ENCODE measurements at places on chromosomes 1 and 21.

- no peak for DNase-seq
Observed at GRCh38 chr1:84350550-84350949, 47.7 kb upstream of the DNASE2B start.

- no peak for DNase-seq
Observed at GRCh38 chr1:91712981-91713841, 172.7 kb downstream of the TGFBR3 start.

- no peak for DNase-seq
Observed at GRCh38 chr1:171985639-171986038, 144.3 kb downstream of the DNM3 start.

DNA sequence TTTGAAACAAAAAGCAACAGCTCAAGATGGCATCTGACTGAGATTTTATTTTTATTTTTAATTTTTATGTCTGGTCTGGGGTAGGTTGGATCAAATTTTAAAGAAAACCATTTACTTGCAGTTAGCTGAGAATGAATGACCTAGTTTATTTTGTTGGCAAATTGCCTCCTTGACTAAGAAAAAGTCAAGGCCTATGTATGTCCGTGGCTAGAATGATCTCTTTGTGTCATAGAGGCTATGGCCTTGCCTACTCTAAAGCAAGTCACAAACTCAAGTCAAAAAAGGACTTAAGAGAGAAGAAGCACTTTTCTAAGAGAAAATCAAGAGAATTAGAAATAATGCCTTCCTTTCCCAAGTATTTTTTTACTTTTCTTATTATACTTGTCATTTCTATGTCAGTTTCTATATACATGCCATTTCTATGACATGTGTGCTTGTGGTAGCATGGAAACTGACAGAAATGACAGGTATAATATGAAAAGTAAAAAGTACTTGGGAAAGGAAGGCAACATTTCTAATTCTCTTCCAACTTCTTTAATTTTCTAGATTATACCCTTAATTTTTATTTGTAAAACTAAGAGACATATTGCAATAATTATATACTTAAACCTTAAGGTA, 136.7 kb downstream of the CENPF start:
- no peak for DNase-seq

- no peak for DNase-seq
Observed at GRCh38 chr1:166184897-166185296, 18.1 kb upstream of the FAM78B start.

Measured in cardiac septum (tissue), 1 donor.